H4 (cell line): ENCODE measurements at places on chromosomes 6 and 20. TPM values are rescaled to one million over a fixed set of nuclear protein-coding genes. Genes with fewer than 3 reads are reported as not detected.

DNA sequence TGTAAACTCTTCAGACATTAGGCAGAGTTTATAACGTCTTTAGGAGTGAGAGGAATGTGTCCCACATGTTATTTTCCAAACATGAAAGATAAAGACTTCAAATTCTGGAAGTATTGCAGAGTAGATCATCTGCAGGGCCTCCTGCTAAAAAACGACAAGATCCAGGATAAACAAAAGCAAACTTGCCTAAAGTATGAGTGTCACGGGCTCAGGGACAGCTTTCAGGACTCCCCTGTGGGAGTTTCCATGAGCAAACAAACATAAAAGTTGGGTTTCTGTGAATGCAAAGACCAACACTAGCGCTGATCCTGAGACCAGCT lies 76.9 kb downstream of the TXNDC5 start:
- DNase-seq, result no peak

- no peak for DNase-seq
Observed at GRCh38 chr6:31140643-31141042, 1.8 kb upstream of the PSORS1C2 start.

DNA sequence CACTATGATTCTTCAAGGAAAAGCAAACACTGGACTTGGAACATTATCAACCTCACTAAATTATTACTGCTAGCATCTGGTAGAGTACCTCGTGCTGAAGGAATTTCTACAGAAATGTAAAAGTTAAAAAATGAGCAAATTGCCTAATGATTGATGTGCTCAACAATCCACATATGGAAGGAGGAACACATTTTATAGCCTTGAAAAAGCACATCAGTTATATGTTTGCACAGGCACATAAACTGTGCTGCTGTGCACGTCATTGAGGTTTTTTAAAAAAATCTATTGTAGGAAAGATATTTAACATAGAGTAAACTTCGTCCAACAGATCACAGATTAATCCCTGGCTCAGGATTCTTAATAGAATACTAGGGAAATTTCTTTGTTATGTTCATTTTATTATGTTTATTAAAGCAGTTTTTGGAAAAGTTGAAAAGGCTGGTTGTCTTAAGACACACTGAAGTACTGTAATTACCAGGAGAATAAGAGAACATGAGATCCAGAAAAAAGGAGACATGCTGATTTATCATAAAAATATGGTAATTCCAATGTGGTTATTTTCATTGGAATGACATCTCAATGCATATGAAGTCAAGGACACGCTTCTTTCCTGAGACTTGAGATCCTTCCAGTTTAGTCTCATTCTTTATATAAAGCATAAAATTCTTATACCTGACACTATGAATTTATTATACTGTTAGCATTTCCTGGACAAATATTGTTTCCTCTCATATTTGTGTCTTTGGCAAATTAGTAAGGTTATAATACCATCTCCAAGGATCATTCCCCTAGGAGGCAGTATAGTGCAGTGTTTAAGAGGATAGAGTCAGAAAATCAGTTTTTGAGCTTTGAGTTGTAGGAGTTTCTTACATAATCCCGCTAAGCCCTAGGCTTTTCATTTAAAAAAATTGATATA lies 511.1 kb downstream of the TENT5A start:
- DNase-seq, result peak; percentile 37

DNA sequence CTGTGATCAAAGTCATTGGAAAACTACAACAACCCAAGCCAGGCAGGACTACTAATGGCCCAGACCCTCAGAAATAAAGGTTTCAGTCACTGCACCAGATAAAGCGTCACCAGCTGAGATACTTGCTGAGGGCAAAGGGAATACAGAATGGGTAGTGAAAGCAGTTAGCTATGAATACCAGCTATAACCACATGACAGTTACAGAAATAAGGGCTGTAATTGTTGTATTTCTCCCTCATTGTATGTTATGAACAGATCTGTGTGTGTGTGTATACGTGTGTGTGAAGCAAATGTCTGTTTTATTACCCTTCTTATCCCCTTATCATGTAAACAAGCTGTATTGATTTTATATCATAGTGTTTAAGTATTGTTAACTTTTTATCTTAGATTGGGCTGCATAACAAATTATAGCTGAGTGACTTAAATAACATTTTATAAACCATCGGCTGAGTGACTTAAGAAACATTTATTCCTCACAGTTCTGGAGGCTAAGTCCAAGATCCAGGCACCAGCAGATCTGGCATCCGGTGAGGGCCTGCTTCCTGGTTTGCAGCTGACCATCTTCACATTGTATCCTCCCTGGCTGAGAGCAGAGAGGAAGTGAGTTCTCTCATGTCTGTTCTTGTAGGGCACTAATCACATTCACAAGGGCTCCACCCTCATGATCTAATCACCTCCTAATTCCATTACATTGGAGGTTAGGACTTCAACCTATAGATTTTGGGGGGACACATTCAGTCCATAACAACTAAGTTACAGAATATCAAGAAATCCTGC lies 46.0 kb upstream of the VSX1 start:
- no peak for DNase-seq

GRCh38 chr6:21023210-21023609 lies 489.0 kb downstream of the CDKAL1 start:
- DNase-seq, result no peak

Gene NOX3
- not detected in 2 replicates for total RNA-seq
